Cortex of kidney (tissue), 1 donor: ENCODE measurements at places on chromosomes 7 and 10.

- DNase-seq, result no peak
Measured at GRCh38 chr10:4361581-4361980, 464.4 kb upstream of the AKR1E2 start.

GRCh38 chr10:119235356-119235755 is 28.0 kb downstream of the GRK5 start:
- no peak for DNase-seq

GRCh38 chr7:130419658-130420057 is 21.2 kb downstream of the CEP41 start:
- no peak for DNase-seq

GRCh38 chr10:28800144-28800543 is 122.8 kb downstream of the BAMBI start:
- no peak for DNase-seq

GRCh38 chr7:33446551-33446950 is 317.2 kb downstream of the BBS9 start:
- no peak for DNase-seq

DNA sequence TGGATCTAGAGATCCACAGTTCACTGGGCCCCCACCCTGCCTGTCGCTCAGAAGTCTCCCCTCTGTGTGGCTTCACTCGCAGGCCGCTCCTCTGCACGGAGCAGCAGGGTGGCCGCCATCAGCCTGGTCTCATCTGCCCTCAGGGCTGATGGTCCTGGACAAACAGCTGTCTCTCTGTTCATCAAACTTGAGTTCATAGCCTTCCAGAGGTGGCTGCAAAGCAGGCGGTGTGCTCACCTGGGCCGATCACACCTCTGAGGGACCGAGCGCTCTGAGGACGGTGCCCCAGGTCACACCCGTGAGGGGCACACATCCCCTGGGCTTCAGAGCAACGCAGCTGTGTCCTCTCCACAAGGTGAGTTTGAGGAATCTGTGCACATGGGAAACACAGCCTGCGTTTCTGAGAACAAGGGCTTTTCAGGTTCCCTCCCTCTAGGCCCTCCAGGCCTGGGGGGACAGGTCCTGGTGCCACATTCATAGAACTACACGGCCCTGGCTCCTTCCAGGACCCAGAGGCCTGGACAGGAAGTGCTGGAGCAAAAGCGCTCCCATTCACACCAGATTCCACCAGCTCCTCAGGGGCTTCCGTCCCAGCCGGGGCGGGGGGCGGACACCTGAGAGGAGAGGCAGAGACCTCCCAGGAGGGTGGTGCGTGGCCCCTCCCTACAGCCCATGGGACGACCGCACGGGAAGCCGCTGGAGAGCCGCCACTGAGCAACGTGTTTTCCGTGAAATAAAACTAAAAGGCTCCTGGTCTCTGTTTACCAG is 31.2 kb upstream of the FAM20C start:
- no peak for DNase-seq

DNA sequence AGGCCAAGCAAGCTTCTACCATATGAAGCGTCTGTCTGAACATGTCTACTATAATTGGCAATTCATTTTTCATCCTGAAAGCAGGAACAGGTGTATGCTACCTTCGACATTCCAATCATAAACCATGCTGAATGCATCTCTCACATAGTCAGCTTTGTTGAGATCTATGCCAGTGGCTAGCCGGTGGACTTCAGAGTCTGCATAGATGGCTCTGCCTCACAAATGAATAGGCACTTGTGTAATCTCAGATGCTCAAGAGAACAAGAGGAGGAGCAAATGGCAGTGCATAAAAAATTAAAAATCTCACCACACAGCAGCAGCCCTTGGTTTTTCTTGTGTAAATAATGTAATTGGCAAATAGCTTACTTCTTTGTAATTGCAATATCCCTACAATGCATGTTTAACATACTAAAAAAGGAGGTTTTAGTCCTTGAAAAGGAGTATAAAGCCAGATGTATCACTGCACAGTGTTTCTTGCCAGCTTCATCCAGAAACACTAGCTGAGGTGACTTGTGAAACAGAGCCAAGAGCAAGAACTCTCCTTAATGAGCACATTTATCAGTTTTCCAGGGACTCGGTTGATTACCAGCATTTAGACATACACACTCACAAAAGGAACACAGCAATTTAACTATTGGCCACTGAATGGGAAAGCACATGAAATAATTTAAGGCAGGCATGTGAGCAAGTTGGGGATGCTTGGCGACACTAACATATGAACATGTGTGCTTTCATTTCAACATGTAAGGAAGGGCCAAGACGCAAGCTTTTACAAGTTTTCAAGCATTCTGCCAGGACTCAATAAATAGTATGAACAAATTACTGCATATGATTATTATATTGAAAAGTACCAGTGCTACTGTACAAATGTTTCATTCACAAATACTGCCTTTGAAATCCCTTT is 249.9 kb upstream of the PLXNA4 start:
- no peak for DNase-seq

DNA sequence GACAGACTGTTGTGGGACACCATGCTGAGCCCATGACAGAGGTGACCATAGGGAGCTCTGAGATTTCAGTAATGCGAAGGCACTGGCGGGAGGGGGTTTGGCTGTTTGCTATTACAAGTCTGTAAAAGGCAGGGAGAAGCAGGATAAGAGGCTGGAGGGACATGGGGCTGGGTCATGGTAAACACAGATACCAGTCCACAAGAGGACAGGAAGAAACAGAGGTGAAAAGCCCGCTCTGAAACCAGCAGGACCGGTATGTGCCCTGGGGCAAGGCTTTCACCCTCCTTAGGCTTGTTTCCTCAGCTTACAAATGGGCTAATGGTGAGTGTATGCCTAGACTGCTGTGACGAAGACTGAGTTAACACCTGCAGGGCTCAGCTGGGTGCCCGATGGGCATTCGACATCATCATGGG is 34.1 kb downstream of the ANXA11 start:
- DNase-seq, result no peak

GRCh38 chr10:78996792-78997129 is 72.0 kb upstream of the ZMIZ1 start:
- DNase-seq, result no peak
